HCT116 (cell line): ENCODE measurements at places on chromosomes 5 and 9.

- DNase-seq, result no peak
Measured at GRCh38 chr9:23669776-23670175, 156.3 kb downstream of the ELAVL2 start.

GRCh38 chr5:178667101-178667500 lies 40.3 kb upstream of the CLK4 start:
- no peak for DNase-seq

DNA sequence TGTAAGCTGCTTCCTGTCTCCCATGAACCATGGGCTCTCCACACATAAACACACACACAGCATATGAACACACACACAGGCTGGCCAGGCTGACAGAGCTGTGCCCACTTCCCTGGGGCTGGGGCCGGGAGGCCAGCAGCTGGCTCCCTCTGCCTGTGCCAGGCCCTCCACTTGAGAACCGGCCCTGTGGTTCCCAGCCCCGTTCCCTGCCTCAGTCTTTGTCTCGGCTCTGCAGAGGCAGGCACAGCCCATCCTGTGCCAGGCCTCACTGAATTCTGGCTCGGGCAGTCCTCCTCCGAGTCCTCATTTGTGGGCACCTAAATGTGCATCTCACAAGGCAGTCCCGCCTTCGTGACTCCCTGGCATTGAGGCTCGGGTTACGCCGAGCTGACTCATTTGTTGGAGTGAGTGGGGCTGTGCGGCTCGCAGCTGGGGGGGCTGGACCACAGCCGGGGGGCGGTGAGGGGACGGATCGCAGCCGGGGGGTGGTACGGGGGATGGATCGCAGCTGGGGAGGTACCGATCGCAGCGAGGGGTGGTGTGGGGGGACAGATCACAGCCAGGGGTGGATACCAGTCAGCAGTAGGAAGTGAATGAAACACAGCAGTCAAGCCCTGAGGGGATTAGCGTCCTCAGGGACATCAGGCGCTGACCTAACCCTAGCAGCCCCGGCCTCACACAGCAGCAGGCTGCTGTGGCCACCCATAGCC lies 72.3 kb downstream of the PSMB7 start:
- DNase-seq, result no peak

- no peak for DNase-seq
Measured at GRCh38 chr9:93252781-93253530, 69.0 kb downstream of the WNK2 start.

DNA sequence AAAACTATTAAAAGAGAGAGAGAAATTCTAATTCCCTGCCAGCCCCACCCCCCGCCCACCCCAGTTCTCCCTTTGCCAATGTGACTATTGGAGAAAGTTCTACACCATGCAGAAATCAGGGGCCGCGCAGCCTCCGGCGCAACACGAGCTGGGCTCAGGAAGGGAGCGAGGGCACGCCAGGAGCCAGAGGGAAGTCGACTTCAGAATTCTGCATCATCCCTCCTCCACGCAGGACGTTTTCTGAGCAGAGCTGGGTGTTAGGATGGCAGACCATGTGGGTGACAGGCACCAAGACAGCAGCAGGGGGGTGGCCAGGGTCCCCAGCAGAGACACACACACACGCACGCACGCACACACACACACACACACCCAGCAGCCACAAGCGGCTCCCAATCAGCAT lies 72.6 kb downstream of the PTCH1 start:
- no peak for DNase-seq

DNA sequence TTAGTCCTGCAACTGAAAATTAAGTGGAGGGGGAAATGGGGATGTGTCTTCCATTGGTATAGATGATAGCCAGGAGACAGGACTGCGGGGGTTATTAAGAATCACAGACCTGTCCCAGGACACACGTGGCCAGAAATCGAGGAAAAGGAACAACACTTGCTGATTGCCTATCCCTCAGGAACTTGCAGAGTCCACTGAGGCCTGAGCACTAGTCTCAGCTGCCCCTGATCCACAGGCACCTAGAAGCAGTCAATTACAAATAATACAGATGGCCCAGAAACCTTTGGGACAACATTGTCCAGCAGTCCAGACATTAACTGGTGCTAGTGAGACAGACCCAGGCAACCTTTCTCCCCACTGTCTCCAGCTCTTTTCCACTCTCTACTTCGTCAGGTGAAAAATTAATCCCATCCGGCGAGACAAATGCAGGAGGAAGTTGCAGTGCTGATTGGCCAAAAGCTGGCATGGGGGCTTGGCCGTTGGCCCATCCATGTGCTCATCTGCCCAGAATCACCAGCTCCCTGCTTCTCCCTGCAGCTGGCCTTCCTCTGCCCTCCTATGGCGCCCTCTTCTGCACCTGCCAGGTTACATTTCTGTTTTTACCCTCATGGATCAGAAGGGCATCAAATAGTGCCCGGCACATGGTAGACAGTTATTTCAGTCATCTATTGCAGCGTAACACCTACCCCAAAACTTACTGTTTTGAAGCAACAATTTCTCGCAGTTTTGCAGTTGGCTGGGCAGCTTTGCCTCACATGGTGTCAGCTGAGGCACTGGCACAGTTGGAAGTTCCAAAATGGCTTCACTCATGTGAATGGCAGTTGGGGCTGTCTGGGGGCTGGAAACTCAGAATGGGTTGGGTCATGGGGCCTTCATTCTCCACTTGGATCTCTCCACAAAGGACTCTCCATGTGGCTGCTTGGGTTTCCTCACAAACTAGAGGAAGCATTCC lies 3.6 kb upstream of the B4GALT1 start:
- DNase-seq, result peak; percentile 49

- no peak for DNase-seq
Measured at GRCh38 chr5:124227914-124228313, 518.5 kb downstream of the ZNF608 start.

DNA sequence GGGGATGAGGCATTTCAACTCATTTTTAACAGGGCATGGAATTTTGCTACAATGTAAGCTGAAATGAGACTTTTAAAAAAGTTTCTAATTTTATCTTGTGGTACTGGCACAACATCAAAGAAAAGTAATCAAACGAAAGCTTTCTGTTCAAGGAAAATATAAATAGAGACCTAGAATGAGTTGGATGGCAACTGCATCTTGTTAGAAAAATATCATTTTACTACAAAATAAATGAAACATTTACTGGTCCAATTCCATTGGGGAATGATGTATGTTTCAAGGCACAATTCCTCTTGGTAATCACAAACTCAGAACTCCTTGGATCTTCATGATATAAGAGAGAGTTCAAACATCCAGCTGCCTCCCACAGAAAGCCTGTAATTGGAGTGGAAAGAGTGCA lies 102.8 kb downstream of the HMHB1 start:
- no peak for DNase-seq

- DNase-seq, result no peak
Measured at GRCh38 chr5:117889596-117889995, 1098.8 kb downstream of the DTWD2 start.

DNA sequence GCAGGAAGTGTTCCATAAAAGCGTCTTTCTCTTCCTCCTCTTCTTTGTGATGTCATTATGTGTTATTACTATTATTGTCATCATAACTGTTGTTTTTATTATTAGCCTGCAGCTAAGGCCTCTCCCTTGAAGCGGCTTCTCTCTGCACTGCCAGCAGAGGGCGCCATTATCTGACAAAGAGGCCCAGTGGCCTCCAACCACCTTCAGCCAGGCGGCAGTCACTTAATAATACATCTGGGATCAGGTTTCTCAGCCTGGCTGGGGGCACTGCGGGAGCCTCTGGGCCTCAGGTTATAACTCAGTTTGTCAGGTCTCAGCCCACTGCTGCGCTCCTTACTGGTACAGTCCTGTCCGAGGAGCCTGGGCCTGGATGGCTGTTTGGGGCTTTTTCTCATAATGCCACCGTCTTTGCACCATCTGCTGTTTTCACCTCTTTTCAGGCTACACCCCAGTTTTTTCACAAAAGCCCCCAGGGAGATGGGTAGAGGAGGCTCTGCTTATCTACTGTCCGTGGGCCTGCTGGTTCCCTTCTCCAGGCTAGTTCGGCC lies 281.9 kb downstream of the NSG2 start:
- peak; percentile 75 for DNase-seq

- no peak for DNase-seq
Measured at GRCh38 chr5:2353871-2354440, 397.5 kb downstream of the IRX2 start.

DNA sequence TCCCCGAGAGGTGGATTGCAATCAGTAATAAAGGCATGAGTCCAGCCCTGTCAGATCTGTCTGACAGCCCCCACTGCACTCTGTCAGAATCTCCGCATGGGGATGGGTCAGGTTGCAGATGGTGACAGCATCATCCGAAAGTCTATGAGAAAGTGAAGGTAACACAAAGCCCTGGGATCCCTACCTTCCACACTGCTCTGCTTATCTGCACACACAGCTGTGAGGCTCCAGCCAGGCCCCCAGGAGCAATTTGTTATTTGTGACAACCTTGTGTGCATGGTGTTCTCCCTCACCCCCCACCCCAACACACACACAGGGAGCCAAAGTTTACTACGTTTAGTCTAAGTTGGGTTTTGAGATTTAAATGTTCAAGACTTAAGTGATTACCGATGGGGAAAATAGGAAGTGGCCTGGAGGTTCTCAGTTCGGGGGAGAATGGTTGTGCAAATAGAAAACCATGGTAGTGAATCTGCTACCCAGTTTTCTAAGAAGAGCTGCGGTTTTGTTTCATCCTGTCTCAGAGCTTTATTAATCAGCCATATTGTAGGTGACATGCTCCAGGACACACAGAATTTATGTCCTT lies 92.7 kb downstream of the SV2C start:
- no peak for DNase-seq

DNA sequence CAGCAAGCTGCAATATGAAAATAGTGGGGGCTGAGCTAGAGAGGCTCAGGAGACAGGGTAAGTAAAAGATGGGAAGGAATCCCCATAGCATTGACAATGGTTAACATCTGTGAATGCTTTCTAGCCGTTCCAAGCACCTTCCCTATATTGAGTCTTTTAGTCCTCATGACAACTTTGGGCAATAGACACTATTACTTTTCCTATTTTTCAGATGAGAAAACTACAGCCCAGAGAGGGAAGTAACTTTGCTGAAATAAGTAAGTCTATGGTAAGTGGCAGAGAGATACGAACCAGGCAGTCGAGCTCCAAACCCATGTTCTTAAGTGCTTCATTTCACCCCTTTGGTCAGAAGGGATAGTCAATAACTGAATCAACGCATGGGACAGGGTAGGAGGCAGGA lies 94.5 kb downstream of the COL23A1 start:
- DNase-seq, result no peak

DNA sequence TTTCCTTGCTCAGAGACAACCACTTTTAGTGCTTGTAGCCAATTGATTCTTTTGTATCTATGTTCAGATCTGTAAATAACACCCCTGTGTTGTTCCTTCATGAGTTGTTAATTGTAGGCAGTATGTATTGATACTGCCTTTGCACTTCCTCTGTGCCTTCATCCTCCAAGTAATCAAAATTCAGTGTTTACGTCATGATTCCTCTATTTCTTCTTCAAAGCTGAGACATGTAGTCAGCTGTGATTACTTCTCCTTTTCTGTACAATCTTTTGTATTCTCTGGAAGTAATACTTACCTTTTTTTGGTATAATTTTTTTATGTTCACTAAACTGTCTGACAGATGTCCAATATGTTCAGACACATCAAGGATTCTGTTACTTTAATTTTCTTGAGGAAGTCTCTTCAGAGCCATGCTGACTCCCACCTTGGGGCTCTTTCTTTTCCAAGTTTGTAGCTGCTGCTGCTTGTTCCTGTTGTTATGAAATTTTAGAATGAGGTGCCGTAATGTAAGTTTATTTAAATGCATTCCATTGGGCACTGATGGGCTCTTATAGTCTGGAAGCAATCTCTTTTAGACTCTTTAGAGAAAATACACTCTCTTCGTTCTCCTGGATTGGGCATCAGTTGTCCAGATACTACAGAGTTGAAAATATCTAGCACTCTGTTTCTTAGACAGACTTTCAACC lies 30.5 kb upstream of the LRRC70 start:
- DNase-seq, result no peak

DNA sequence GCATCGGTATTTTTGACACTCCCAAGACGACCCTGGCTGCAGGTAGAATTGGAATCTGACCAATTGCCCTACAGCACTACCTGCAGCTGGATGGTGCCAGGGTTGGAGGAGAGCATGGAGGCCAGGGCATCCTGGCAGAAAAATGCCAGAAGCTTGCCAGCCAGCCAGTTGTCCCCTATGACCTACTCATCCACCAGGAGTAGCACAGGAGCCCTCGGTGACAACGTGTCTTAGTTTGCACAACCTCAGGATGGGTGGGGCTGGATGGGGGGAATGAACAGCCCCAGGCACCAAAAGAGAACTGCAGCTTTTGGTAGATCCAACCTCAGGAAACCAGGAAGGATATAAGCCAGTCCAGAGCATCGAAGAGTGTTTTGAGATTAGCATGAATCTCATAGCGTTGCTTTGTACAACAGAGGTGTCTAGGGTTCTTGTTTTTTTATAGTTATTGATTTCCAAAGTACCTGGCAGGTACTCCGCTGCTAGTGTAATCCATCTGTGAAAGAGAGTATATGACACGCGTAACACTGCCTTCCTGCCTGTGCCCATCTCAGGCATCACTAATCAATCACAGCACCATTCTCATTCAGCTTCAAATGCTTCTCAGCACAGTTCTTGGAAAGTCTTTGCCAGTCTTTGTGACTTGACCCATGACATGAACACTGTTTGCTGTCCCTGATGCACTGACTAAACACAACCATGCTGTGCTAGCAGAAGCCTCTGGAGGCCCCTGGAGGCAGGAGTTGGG lies 36.7 kb upstream of the ASS1 start:
- DNase-seq, result no peak

- no peak for DNase-seq
Measured at GRCh38 chr5:95530416-95530815, 24.4 kb downstream of the SKIC3 start.

DNA sequence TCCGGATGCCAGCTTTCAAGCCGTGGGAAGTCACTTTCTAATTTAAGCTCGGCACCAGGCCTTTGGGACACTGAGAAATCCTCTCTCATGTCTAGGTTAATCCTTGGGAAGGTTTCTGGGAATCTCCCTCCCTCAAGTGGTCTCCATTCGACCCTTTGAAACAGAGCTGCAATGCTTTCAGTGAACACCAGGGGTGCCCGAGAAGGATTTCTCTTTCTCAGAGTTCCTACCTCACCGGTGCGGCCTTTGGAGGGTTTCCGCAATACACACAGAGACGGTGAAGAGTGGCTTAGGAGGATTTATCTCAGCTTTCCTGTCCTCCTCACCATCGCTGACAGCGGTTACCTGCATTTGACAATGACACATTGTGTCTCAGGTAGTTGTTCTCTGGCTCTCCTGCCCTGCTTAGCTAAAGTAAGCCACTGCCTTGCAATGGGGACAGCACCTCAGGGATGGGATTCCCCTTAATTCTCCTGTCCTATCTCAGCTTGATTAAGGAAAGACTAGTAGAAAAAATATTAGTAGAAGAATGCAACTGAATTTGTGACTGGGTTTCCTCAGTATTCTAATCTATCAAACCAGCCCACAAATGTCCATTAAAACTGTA lies 180.6 kb downstream of the GABRG2 start:
- no peak for DNase-seq

- no peak for DNase-seq
Measured at GRCh38 chr5:56070851-56071465, 76.2 kb upstream of the IL6ST start.

DNA sequence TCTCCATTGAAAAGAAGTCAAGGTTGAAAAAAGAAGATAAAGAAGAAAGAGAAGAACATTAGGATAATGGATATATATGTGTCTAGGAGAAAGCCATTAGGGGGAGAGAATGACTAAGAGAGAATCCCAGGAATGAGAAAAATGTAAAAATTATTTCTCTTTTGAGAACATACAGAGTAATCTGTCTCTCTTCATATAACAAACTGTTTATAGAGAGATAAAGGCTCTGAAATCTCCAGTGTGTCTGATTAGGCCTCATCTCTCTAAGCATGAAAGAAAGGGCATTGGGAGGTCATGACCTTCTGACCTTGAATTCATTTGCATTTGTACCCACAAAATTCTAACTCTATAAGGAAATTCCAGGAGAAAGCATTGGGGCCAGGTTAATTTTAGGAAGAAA lies 3.5 kb upstream of the MPDZ start:
- DNase-seq, result no peak
